ENCODE measurements at places on chromosomes 5 and 9.

DNA sequence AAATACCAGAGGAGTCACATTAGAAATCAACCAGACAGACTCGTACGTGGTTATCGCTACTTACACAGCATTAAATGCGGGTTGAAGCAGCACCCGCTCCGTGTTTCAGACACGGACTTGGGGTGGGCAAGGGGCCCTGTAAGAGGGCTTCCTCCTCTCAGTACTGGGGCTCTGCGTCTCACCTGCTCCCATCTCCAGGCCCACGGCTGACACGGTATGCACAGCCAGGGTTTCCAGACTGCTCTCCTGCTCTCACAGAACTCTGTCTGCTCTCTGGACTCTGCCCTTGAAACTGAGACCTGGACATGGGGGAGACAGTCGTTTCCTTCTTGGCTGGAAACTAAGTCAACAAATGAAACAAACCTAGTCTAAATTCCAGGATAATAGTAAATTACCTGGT, 24.7 kb upstream of the RASGEF1C start:
- DNase-seq = no peak

DNA sequence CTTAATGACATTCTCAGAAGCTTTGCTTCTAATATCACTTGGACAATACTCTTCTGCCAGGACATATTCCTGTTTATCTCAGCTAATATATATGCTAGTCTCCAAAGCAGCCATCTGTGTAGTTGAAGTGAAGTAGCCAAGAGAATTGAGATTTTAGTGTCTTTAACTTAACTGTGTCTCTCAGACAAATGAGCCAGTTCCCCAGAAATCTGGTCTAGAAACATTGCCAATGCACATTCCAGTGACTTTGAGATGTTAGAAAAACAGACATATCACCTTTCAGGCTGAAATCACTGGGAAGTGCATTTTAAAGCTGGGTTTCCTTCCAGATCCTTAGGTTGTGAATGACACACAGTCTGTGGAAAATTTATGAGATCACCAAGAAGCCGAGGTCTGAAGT, 114.6 kb downstream of the MTX3 start:
- DNase-seq = peak; percentile 55

- peak; percentile 67 for DNase-seq
Observed at GRCh38 chr5:163248333-163248732, 189.1 kb upstream of the CCNG1 start.

DNA sequence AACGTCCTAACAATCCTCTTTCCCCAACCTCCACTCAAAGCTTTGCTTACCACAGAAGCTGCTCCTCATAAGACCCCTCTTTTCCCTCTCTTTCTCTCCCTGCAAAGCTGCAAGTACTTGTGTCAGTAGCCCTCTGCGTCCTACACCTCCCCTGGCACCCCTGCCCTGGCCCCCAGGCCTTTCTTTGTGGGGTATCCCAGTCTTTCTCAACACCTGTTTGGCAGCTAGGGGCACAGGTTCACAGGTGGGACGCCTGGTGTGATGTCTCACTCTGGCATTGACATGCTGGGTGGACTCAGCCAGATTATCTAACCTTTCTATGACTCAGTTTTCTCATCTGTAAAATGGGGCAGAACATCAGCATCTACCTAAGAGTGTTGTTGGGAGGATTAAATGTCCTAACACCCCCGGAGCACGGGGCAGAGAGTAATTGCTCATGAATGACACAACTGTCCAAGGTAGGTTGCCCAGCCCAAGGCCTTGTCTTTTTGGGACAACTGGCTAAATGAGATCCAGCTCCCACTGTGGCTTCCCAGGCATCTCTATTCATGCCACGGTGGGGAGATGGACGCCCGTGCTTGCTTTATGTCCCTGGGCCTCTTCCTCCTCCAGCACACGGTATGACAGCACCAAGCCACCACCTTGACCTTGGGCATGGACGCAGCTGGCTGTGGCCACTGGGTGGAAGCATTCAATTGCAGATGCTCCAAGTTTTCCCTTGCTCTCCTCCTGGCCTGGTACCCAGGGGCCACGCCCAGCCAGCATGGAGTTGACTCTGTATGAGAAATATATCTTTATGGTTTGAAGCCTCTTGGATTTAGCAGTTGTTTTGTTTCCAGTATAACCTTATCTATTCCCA, 190.4 kb downstream of the RGS3 start:
- no peak for DNase-seq

- no peak for DNase-seq
Observed at GRCh38 chr5:60207040-60207439, 313.5 kb upstream of the PDE4D start.

- DNase-seq = no peak
Observed at GRCh38 chr5:90803381-90803780, 244.8 kb downstream of the ADGRV1 start.

DNA sequence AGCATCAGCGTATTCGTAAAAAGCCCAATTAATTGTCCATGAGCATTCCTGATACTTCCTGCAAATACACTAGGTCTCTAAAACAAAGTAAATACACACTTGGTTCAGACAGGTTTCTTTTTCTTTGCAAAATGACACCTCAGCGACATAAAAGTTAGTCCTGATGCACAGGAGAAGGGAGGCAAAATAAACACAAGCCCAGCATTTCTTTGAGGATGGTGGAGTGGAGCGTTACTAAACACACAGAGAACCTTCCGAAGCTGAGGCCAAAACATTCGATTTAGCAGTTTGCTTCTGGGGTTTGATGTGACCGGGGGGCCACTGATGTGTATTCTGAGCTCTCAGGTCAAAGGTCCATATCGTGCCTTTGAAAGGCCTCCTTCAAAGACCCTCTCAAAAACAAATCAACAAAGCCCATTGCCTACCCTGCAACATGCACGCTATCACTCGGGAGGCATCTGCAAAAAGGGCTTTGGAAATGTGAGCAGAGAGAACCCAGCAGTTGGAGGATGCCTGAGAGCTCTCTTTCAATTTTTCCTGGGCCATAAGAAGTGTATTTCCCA, 268.4 kb upstream of the PANK3 start:
- no peak for DNase-seq

GRCh38 chr5:144393641-144394435, 223.2 kb downstream of the KCTD16 start:
- no peak for DNase-seq

DNA sequence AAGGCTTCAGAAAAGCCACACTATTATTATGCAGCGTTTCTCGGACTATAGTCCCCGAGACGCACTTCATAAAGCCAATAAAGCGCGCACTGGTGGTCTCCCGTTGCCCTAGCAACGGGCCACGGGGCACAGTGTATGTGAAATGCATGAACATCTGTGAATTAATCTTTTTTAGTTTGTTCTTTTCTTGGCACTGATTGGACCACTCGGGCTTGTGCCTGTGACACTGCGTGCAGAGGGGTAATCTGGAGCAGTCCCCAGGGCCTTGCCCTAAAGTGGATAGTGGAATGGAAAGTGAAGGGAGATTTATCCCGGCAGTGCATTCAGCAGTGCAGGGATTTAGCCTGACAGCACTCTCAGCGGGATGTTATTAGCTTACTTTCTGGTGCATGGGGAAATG, 92.1 kb downstream of the TLE4 start:
- DNase-seq = no peak

DNA sequence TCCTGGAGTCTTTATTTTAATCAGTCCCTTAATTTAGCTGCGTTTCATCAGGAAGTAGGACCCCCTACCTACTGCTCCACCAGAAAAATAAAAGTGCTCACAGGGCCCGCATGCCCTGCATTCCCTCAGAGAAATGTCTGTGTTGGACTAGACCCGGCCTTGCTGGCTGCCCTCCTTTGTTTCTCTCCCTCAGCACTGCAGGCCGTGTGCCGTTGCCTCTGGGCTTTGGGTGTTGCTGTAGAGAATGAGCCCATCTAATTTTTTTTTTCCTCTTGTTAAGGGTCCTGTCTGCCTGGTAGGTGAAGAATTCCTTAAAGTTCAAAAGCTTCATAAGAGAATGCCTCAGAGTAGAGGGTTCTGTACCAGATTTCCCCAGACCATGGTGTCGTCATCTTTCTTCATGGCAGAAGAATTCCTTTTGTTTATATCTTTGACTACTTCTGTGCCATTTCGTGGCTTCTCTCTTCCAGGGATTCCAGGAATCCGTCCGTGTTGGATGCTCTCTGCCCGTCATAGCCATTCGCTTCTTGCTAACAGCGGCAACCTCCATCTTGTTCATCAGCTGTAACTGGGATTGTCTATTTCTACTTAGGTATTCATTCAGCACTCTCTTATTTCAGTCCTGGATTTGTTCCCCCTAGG, 49.8 kb upstream of the ANGPTL2 start:
- DNase-seq = no peak

DNA sequence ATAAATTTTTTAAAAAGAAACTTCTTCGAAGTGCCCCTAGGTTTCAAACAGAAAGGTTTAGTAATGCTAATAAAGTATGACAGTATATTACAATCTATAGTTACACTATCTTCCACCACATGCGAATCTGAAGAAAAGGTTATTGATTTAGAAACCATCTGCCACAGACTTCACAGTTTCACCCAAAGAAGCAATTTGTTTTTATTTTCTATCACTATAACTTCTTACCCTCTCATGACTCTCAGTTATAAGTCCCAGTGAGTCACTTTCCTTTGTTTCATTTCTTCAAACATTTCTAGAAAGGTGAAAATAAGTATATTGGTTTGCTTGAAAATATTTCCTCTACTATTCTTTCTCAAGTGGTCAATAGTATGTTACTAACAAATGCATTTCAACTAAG, 93.6 kb downstream of the MCTP1 start:
- no peak for DNase-seq

DNA sequence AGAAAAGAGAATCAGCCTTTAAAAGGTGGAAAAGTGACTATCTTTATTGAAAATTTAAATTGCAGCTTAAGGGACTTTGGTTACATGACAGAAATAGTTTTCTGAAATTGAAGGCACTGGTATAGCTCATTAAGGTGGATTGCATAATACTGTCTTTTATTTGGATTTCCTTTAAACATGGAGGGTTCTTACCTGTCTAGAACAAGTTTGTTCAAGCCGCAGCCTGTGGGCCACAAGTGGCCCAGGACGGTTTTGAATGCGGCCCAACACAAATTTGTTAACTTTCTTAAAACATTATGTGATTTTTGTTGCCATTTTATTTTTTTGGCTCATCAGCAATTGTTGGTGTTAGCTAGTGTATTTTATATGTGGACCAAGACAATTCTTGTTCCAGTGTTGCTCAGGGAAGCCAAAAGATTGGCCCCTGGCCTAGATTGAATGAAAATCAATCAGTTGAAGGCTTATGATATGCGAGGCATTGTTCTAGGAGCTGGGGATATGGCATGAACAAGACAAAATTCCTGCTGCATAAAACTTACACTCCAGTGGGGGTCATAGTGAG, 18.0 kb downstream of the NNT start:
- DNase-seq = no peak

GRCh38 chr9:110116543-110116885, 91.4 kb downstream of the C9orf152 start:
- no peak for DNase-seq

All from astrocyte of the hippocampus (primary cell).